Transverse colon (tissue), 4 donors: ENCODE measurements at places on chromosomes 6 and 20. TPM values are rescaled to one million over a fixed set of nuclear protein-coding genes. Genes with fewer than 3 reads are reported as not detected.

LHFPL5 gene
- not detected for total RNA-seq

CST2 gene
- not detected for total RNA-seq

PPP1R16B gene
- 3.8 TPM for total RNA-seq

DNA sequence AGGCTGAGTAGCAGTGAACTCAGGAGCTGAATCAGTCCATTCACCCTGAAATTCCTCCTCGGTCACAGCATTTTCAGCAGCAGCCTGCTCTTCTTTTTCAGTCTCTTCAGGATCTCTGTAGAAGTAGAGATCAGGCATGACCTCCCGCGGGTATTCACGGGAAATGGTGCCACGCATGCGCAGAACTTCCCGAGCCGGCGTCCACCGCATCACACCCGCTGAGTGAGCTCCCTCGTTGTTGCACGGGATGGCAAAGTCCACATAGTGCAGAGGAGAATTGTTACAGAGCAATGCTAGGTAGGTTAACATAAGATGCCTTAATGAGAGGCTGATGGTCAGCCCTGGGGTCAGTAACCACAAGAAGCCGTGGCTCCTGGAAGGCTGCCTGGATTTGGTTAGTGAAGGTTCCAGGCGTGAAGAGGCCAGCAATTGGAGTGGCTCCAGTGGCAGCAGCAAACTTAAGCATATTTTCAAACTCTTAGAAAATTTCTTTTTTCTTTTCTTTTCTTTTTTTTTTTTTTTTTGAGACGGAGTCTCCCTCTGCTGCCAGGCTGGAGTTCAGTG lies 113.5 kb upstream of the HDAC2 start:
- H3K27me3 ChIP-seq, result no peaks in the 10 kb centered on the region
- DNase-seq, result no peak
- H3K36me3 ChIP-seq, result no peaks in the 10 kb centered on the region
- H3K4me3 ChIP-seq, result no peak overlapping the region
- no peaks in the 10 kb centered on the region for H3K4me1 ChIP-seq

DNA sequence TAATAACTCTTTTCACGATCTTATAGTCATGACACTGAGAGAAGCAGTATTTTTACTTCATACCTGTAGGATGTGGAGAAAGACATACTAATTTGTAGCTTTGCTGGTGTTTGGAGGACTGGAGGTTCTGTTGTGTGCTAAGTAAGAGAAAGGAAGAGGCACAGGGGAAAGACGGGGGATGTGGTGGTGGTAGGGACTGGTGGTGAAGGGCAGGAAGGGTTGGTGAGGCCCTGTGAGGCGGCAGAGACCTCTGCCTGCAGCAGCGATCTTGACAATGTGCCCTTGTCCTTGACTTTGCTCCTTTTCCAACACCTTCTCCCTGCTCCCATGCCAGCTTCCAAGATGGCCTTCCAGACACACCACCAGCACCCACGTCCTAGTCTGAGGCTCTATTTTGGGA lies 32.6 kb upstream of the MPC1 start:
- H3K36me3 ChIP-seq, result no peaks in the 10 kb centered on the region
- no peaks in the 10 kb centered on the region for H3K27me3 ChIP-seq

GRCh38 chr6:89862273-89862672 lies 32.0 kb upstream of the GJA10 start:
- DNase-seq, result no peak
- no peaks in the 10 kb centered on the region for H3K36me3 ChIP-seq
- no peak overlapping the region for H3K4me3 ChIP-seq
- H3K4me1 ChIP-seq, result no peaks in the 10 kb centered on the region
- no peaks in the 10 kb centered on the region for H3K27me3 ChIP-seq
- H3K27ac ChIP-seq, result no peak overlapping the region

DNA sequence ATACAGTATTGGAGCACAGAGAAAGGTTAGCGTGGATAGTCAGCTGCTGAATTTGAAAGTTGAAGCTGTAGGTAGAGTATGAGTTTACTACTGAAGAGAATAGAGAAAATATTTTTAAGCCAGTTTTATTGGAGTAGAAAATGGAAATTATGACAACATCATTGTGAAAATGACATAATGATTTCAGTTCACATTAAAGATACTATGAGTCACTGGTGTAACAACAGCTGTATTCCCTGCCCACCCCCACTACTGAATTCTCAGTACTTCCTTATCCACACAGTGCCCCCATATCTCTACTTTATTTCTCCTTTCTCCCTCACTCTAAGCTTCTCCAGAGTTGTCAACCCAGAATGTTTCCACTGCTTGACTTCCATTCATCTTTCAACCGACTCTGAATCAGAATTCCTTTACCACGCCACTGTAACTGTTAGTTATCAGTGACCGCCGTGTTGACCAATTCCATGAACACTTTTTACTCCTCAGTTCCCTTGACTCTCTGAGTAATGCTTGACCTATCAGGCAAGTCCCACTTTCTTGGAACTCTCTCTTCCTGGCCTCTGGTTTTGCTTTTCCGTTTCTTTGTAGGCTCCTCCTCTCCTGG lies 139.6 kb downstream of the AIG1 start:
- H3K27ac ChIP-seq, result no peak overlapping the region
- no peak for DNase-seq
- no peak overlapping the region for H3K4me3 ChIP-seq
- H3K36me3 ChIP-seq, result no peaks in the 10 kb centered on the region
- H3K27me3 ChIP-seq, result no peaks in the 10 kb centered on the region
